Fibroblast of mammary gland (primary cell): ENCODE measurements at places on chromosomes 2 and 18.
A peak's percentile ranks its signal among the peaks of the same experiment; 100 is the strongest.

- DNase-seq: no peak
Measured at GRCh38 chr2:212299333-212299732, 239.3 kb downstream of the ERBB4 start.

DNA sequence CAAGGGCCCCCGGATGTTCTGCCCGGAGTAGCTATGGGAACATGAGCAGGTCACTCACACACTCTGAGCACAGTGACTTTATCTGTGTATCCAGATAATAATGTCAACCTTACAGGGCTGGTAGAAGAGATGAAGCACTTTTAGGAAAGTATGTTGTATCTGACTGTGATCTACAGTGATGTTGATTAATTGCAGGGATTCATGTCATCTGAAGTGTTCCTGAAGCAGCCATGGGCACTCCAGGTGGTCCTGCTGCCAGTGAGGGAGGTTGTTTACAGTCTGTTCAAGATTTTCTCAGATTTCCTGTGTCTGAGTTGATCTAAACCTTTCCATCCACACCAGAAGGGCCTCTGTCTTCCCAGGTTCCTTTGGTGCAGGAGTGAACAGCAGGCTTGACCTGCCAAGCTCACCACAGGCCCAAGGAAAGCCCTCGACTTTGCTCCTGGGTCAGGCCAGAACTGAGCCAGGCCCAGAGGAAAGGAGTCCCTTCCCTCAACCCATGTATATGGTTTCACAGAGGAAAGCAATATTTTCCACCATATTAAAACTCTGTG, 28.0 kb downstream of the KIAA2012 start:
- DNase-seq: no peak

DNA sequence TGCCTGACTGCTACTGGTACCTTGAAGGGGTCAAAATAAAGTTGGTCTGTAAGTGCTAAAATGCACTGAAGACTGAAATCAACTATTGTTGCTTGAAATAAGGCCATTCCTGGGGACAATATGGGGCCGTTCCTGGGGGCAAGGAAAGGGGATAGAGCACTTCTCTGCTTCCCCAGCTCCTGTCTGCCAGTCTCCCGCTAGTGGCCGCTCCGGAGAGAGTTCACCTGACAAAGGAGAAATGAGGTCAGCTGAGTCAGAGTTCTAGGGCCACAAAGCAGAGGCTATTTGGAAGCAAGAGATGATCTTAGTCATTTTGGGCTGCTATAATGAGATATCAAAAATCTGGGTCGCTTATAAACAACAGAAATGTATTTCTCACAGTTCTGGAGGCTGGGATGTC, 345.9 kb downstream of the TSN start:
- no peak for DNase-seq

GRCh38 chr2:7653617-7654016, 736.4 kb downstream of the RNF144A start:
- DNase-seq: no peak

DNA sequence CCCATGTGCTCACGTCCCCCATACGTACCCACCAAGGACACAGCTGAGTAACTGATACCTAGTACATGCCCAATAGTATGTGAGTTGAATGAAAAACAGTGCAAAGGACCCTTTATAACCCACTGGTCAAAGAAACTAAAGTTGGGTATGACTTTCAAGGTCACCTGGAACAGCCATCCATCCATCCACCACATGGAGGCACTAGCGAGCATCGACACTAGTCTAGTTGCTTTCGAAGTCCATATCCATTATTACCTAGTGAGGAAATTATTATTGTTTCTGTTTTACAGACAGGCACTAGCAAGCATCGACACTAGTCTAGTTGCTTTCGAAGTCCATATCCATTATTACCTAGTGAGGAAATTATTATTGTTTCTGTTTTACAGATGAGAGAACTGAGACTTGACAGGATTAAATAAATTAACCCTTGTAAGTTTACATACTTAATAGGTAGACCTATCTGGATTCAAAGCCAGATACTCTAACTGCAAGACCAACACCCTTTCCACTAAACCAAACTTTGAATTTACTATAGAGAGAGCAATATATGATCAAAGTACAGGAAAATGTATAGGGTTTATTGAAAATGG, 233.7 kb downstream of the METTL4 start:
- peak; percentile 59 for DNase-seq

- DNase-seq: peak; percentile 90
Measured at GRCh38 chr2:178404368-178404767, 46.6 kb downstream of the PRKRA start.

- DNase-seq: no peak
Measured at GRCh38 chr18:25365242-25365641, 13.3 kb upstream of the ZNF521 start.

DNA sequence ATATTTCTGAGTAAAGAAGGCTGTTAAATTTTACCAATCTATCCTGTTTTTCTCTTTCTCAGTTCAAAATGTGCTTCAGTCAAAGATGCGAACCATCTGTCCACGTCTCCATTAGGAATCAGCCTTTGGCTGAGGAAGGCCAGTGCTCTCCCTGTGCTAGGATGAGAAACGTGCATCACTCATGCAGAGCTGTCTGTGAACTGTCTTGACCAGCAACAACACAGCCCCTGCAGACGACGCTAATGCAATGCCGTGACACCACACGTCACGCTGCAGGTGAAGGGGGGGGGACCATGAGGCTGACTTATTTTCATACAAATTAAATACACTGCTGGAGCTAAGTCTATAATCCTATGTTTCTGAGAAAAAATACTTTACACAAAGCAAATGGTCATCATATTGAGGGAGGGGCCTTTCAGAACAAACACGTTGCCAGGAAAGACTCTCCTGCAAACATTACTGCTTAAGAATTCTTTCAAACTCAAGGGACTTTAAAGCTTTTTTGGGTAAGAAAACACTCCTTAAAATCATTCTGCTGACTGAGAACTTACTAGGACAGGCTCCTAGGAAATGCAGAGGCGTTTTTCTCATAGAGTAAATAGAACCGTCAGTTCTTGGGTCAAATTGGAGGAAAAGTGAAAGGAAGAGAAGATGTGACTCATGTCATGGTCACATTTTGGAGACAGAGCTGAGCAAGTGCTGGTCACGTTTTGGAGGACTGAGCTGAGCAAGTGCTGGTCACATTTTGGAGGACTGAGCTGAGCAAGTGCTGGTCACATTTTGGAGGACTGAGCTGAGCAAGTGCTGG, 97.0 kb downstream of the MBP start:
- peak; percentile 81 for DNase-seq

- peak; percentile 64 for DNase-seq
Measured at GRCh38 chr2:173288561-173288960, 66.1 kb upstream of the CDCA7 start.

DNA sequence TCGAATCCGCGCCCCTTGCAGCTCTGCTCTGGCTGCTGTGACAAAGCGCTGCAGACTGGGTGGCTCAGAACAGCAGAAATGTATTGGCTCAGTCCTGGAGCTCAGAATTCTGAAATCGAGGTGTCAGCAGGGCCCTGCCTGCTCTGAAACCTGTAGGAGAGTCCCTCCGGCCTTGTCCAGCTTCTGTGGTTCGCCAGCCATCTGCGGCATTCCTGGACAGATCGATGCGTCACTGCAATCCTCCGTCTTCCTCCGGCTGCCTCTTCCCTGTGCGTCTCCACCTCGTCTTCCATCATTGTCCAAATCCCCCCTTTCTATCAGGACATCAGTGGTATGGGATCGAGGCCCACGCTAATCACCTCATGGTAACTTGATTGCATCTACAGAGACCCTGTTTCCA, 115.2 kb downstream of the RNF144A start:
- DNase-seq: no peak

DNA sequence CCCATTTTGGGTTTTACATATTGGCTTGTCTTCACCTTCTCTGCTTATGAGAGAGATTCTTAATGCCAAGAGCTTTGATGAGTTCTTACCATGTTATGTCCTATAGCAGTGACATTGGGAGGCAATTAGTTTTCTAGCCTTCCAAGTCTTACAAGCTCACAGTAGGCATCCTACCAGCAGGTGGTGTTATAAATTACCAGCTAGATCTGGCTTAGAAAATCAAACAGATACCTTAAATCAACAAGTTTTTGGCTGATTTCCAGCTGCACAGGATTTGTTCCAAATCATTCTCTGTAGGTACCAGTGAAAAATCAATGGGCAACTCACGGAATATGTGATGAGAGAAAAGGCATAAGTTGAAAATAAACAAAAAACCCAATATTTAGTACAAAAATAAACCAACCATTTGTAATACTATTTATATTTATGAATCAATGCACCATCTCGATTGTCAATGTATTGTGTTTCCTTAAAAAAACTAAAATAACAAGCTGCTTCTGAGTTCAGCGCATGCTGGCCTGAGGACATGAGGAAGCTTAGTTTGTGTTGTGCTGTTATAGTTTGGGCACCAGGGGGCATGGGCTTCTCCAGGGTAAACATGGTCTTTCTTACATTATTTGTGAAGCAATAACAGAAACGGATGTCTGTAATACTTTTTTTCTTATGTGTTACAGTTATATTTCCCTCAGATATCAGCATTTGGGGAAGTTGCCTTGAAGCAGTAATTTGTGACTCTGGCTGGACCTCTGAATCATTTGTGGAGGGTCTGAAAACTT, 34.1 kb upstream of the NXPH2 start:
- peak; percentile 3 for DNase-seq

DNA sequence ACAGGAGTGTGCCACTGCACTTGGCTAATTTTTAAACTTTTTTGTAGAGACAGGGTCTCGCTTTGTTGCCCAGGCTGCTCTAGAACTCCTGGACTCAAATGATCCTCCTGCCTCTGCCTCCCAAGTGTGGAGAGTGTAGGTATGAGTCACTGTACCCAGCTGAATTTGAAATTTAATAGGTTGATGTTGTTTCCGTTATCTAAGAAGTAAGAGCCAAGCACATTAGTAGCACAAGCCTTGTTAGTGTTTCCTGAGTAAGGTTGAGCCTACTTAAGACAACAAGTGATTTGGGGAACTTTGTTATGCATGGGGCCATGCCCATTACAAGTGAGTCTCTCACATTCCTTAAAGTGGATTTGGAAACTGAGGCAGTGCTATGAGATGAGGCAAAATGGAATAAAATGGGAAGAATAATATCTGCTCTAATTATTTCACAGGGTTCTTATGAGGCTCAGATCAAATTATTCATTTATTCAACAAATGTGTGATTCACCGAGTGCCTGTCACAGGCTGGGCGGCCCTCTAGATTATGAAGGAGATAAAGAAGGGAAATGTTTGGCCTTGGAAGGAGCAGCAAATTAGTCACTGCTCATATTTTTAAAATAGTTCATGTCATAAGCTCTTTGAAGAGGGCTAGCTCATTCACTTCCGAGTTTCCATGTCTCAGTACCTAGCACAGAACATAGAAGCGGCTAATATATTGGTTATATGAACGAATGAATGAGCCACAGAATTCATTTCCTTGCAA, 217.2 kb downstream of the LDLRAD4 start:
- peak; percentile 27 for DNase-seq

DNA sequence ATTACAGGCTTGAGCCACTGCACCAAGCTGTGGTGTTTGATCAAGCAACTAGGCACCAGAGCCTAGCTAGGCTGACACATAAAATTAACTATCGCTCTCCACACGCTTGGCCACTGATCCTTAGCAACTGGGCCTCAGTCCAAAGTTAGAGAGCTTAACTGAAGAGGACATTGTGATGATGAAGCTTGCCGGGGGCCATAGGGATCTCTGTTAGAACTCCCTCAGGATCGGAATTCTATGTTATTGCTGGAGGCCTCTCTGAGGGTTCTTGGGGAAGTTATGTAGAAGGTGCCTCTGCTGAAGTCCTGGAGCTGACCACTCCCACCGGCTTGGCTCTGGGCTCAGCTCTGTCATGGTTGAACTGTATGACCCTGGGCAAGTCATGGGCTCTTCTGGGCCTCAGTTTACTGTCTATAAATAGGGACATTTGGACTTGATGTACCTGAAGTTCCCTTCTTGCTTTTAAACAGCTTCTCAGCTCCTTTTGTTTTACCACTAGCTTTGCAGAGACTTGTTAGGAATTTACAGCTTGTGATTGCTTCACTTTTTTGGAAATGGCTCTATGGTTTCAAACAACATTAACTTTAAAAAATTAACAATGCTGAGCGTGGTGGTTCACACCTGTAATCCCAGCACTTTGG, 44.1 kb downstream of the GATA6 start:
- DNase-seq: no peak

DNA sequence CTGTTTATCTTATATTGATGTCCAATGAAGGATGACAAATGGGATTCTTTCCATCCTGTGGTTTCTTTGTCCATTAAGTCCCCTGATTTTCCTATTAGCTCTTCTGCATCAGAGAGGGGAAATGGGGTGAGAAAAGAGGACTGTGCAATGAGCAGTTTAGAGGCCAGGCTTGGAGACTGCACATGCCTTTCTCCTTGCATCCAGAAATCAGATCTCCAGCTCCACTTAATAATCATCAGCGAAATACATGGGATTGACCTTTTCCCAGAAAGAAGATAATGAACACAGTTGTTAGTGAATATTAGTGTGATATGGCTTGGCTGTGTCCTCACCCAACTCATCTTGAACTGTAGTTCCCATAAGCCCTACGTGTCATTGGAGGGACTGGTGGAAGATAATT, 697.4 kb downstream of the CBLN2 start:
- no peak for DNase-seq

- no peak for DNase-seq
Measured at GRCh38 chr2:136022396-136023146, 37.1 kb upstream of the DARS1 start.

DNA sequence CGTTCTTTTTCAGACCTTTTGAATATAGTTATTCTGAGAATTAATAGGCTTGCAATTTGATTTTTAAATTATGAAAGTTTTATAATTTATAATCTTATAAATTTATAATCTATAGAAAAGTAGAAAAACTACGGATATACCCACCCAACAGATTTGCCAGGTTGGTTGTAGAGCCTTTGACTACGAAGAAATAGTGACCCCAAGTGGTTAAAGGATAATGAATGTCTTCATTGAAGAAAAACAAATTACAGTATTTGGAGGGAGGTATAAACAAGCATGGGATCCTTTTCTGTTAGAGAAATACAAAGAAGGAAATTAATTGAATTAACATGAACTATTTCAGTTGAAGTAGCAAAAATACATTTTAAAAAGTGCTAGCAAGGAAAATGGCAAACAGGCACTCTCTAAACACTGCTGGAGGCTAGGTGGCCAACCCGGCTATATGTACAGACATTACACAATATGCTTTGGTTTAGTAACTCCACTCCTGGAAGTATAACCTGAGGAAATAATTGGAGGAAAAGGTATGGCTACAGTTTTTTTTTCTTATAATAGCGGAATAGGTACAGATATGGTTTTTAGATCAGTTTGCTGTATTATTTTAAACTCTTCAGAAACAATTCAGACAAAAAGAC, 110.9 kb downstream of the MIB1 start:
- DNase-seq: peak; percentile 46

DNA sequence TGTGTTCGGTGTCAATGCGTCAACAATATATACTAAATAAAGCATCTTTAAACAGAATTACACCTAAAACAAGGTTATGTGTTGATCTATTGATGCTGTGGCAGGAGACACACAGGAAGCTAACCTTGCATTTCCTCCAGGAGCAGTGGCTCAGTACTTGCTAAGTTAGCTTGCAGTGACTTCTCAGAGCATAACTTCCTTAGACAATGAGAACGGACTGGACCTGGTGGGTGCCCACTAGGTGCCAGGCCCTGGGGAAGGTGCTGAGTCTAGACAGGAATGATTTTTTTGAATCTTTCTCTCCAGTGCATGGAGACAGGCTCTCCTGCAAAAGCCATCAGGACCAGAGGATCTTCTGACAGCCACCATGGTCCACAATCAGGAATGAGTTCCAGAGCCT, 73.8 kb upstream of the MGAT4A start:
- DNase-seq: no peak
